Ascending aorta (tissue), 2 donors: ENCODE measurements at places on chromosomes 2 and 18.
A peak's percentile ranks its signal among the peaks of the same experiment; 100 is the strongest.

DNA sequence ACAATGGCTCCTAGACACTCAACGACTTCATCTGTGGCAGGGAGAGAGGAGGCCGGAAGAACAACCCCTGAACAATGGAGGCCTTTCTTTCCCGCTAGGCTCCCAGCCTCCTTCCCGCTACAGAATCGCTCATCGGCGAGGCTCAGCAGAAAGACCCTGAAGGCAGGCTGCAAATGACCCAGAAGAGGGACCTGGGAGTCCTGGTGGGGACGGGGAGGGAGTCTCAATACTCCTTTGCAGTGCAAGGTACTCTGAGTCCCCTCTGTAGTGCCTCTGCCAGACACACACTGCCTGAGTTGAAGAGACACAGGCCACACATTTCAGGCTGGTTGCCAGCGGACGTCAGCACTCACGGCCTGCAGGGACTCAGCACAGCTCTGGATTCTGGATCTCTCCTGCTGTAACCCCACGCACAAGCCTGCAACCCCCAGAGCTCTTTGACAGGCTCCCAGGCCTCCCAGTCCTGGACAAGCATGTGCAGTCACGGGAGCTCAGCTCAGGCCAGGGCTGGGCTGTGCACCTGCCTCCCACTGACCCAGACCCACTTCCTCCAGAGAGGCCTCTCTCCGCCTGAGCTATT, 6.1 kb downstream of the GPR17 start:
- no peak for DNase-seq

- DNase-seq: no peak
These were observed 488.7 kb upstream of the ID2 start for GRCh38 chr2:8193146-8193545.

- DNase-seq: no peak
These were observed 17.2 kb downstream of the LTBP1 start for GRCh38 chr2:32963941-32964340.

- DNase-seq: peak; percentile 60
These were observed 50.3 kb upstream of the FOSL2 start for GRCh38 chr2:28342081-28342967.

- no peak for DNase-seq
These were observed 780 bp upstream of the ITGAV start for GRCh38 chr2:186588940-186589611.

GRCh38 chr2:235328991-235329390, 164.9 kb upstream of the AGAP1 start:
- no peak for DNase-seq

DNA sequence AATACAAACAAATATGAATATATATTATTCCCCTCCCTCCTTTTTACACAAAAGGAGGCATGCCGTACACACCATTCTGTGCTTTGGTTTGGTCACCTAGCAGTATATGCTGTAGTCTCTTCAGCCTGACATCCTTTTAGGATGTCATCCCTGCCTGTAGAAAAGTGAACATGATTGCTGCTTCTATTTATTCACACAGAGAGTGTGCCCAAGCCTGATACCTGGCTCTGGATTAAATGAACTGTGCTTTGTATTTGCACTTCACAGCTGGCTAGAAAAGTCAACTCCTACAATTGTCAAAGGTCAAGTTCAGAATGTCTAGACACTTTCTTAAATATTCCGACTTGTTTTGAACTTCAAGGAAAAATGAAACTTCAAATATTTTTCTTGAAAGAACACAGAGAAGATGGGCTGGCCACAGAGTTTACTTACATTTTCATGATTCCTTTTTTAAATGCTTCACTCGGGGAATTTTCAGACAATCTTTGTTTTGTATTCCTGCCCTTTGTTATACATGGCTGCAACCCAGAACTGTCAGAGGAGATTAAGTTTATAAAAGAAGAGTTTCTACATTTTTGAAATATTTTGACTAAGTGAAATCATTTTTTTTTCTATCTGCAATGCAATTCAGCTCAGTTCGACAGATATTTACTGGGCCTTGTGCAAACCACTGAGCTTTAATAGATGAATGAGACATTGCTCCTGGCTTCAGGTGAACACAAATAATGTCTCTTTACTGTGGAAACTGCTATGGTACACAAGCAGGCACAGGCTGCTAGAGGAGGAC, 33.5 kb downstream of the DAPL1 start:
- DNase-seq: no peak

DNA sequence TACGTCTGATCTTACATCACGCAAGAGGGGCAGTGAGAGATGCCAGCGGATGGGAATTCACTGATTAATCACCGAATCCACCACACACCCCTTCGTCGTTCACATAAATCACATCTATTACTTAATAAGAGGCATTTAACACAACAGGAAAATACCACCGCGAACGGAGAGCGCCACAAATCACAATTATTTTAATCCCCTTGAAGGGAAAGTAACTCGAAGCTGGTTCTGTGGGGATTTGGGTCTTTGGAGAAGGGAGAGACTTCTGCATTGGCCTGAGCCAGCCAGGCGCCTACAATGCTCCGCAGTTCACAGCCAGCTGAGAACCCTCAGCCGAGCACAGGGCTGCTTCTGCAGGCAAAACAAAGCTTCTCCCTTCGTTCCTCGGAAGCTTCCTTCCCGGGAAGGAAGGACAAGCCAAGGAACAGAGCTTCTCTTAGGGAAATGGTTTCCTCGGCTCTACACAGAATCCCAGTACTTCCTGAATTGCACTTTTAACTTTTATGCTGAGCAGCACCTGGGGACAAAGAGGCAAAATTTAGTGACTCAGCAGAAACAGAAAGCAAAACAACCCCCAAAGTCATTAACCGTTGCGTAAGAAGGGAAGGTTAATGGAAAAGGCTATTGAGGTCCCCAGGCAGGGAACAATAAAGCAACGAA, at the start of gene LRP1B:
TSS of gene LRP1B (minus strand) at position 7 of the 660 bp plus-strand sequence. CDS start 287 bp downstream, outside the sequence.
- DNase-seq: no peak

- DNase-seq: no peak
These were observed 66.8 kb downstream of the ABCA12 start for GRCh38 chr2:215071676-215072075.

GRCh38 chr2:101145406-101145805, 5.8 kb downstream of the TBC1D8 start:
- DNase-seq: no peak

DNA sequence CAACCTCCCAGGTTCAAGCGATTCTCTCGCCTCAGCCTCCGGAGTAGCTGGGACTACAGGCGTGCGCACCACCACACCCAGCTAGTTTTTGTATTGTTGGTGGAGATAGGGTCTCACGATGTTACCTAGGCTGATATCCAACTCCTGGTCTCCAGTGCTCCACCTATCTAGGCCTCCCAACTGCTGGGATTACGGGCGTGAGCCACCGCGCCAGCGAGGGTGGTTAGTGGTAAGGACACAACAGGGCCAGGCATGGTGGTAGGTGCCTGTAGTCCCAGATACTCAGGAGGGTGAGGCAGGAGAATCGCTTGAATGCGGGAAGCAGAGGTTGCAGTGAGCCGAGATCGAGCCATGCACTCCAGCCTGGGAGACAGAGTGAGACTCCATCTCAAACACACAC, 26.6 kb upstream of the DUSP2 start:
- DNase-seq: no peak

GRCh38 chr2:60976256-60976850, 41.2 kb upstream of the PEX13 start:
- no peak for DNase-seq

GRCh38 chr2:109346601-109347228, 217.7 kb downstream of the SH3RF3 start:
- no peak for DNase-seq

DNA sequence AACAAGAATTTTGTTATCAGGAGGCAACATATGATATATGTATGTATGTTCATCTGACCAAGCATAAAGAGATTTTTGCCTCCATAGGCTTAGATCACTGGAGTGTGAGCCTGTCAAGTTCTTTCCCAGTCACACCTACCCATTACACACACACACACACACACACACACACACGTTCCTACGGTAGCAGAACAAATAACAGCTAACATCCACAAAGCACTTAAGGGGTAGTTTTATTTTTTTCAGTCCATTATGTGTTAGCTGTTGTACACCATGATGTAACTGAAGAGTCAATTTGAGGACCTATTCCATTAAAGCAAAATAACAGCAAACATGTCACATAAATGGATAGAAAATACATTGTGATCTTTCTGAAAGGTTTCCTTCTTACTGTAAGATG, 39.5 kb downstream of the UGP2 start:
- no peak for DNase-seq

DNA sequence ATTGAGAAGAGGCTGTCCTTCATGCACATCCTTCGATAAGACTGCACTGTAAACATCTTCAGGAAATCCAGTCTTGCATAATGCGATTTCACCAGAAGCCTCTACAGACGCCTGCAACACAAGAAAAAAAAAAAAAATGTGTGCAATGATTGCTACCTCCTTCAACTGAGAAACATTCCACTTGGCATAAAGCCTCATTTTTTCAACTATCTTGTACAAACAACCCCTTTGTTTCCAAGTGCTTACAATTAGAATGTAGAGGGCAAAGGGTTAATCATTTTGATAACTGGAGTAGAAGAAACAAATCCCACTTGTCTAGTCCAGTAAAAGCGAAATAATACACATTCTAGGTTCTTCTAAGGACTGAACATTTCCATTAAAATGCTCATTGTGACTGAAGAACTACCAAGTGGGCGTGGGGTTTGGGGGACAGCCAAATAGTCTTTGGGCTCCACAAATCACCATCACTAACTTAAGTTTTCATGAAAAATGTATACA, 29.2 kb downstream of the CDH2 start:
- DNase-seq: no peak

DNA sequence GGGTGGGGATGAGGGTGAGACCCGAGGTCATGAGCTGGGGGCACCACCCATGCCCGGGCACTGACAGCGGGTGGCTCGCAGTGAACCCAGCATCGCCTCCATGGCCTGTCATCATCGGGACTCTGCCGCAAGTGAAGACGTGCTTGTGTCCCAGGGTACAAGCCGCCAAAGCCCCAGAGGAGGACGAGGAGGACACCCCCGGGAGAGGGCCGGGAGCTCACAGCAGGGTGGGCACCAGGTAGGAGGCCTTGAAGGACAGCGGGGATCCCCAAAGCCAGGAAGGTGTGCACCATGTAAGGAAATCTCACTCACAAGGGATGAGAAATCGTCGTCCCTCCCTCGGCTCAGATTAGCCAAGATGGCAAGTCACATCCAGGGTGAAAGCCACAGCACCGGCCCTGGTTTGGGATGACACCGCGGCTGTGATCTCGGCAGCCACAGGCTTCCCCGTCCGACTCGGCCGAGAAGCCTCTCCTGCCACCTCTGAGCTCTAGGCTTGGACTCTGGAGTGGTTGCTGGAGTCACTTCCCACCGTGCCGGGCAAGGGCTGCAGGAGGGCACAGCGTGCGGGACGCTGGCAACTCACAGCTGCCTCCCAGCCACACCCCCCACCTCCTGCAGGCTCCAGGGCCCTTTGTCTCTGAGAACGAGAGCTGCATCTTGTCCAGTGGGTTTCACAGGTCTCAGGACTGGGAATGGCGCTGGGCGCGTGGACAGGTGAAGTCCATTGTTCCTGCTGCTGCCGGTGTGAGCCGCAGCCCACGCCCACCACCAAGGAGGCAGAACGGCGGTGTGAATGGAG, 81.6 kb upstream of the CTDP1 start:
- no peak for DNase-seq

GRCh38 chr18:49639643-49640391, 78.0 kb downstream of the LIPG start:
- no peak for DNase-seq

- DNase-seq: no peak
These were observed 6.1 kb upstream of the CCDC195 start for GRCh38 chr2:224722250-224722649.

DNA sequence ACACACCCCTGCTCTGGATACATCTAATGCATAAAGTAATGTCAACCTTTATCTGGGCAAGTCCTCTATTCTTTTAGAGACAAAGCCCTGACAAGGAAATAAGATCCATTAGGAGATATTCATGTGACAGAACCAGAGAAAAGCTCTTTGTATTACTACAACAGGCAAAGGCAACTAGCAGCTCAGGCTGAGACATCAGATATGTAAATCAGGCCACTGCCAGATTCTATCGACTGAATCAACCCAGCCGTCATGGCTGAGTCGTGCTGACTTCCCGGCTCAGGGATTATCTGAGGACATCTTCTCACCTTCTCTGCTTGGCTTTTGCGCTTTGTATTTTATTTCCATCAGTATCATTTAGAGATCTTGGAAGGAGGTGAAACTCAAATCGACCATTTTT, 294.5 kb downstream of the PLCL1 start:
- DNase-seq: no peak

- DNase-seq: no peak
These were observed 43.4 kb downstream of the CABLES1 start for GRCh38 chr18:23178661-23179081.

GRCh38 chr2:45000921-45001868, 8.1 kb downstream of the SIX2 start:
- no peak for DNase-seq

DNA sequence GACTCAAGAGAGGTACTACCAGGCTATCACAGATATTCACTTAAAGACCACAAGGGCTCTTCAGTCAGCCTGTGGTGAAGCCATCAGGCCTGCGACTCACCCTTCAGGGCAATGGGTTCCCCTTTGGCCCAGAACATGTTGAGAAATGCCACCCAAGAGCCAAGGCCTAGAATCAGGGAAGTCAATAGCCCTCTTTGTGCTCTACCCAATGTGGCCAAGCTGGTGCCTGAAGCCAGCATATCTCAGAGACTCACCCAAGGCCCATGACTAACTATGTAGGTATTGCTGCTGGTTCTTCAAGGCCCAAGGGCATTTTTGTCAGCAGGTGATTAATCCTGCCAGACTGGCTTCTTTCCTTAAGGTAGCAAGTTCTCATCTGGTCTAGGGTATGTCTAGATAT, 338.9 kb upstream of the SETBP1 start:
- no peak for DNase-seq

DNA sequence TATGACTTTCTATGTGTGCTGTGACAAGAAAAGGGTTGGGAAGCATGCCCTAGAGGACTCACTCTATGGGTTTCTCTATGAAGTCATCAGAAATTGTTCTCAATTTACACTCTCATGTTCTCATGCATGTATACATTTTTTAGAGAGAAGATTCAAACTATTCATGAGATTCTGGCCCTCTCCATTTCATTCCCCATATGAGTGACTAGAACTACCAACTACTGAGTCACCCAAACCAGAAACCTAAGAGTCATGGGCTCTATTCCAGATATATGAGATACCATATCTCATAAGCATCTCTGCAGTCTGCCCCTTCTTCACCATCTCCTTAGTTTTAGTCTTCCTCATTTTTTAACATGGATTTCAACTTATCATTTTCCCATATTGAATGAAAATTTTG, 87.7 kb downstream of the EXOC6B start:
- DNase-seq: no peak

- DNase-seq: no peak
These were observed 1262.2 kb upstream of the PIK3C3 start for GRCh38 chr18:40692871-40693270.

GRCh38 chr2:72848436-72849137, 22.8 kb upstream of the EXOC6B start:
- no peak for DNase-seq
